ENCODE measurements at places on chromosomes 7 and 10.

DNA sequence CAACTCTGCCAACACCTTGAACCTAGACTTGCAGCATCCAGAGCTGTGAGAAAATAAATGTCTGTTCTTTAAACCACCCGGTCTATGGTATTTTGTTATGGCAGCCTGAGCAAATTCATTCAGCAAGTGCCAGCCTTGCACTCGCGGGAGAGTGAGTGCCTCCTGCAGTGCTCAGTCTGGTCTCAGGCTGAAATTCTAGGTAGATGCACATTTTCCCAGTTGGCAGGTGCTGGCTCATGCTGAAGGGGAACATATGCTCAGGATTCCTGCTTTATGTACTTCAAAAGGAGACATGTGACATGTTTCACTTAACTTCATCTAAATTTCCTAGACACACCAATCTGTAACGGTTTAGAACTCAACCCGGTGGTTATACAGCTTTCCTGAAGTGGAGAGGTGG, 170.8 kb downstream of the MGMT start:
- DNase-seq, result no peak

DNA sequence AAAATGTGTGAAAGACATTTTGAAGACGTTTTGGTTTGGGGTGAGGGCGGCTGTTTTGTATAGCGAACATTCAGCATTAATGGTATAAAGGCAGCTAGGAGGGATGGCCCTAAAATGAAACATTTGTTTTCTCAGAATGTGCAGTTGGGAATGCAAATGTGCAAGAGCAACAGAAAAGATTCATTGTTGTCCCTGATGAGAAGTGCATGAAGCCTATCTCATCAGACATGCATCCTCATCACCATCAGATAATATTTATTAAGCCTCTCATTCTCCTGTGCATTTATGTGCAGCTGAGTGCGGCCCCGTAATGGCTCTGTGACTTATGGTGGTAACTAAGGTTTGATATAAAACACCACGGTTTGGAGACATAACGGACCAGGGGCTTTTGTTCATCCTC, 199.5 kb downstream of the GFRA1 start:
- DNase-seq, result no peak

DNA sequence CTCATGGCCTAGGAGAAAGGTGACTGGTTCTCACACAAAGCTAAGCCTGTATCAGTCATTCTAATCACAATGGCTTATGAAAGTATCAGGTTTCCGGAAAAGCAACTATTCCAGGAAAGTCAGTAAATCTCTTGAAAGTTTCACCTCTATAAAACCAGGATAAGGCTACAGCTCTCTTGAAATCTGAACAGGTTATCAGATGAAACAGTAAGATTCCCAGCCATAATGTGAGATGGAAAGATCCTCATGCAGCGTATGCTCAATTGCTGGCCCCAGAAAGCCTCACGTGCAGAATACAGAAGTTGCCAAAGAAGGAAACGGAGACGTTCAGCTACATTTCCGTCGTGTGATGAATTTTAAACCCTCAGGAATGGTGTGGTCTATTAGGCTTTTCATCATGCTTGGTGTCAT, 90.0 kb downstream of the PFKFB3 start:
- no peak for DNase-seq

DNA sequence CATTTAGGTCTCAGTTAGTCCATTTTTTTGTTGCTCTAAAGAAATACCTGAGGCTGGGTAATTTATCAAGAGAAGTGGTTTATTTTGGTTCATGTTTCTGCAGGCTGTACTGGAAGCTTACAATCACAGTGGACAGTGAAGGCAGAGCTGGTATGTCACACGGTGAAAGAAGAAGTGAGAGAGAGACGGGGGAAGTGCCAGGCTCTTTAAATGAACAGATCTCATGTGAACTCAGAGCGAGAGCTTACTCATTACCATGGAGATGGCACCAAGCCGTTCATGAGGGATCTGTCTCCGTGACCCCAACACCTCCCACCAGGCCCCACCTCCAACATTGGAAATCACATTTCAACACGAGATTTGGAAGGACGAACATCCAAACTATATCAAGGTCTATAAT, 18.9 kb upstream of the PNLIPRP3 start:
- DNase-seq, result no peak

DNA sequence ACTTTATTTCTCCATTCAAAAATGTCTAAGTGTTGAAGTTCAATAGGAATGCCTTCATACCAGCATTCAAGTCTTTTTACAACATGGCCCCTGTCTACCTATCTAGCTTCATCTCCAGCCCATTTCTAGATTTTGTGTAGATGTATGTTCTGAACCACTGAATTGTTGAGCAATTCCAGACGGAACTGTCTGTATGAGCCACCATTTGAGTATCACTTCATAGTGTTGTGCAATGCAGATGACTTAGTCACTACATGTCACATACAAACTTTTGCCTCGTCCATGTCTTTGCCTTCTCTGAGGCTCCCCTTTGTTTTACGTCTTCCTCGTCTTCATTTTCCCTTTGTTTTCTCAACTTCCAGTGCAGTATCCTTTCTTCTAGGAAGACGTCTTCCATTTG, 118.1 kb downstream of the INHBA start:
- DNase-seq, result no peak

GRCh38 chr10:79069325-79070080, 737 bp downstream of the ZMIZ1 start:
- DNase-seq, result no peak

All from NCI-H1417 treated with DMSO at 0.1 percent for 48 hours (cell line).